ENCODE measurements at places on chromosomes 2 and 18.
A peak's percentile ranks its signal among the peaks of the same experiment; 100 is the strongest.

GRCh38 chr2:172677363-172677762 is 58.3 kb upstream of the RAPGEF4 start:
- no peak for DNase-seq

GRCh38 chr2:238635647-238636051 is 208.9 kb downstream of the ASB1 start:
- no peak for DNase-seq

DNA sequence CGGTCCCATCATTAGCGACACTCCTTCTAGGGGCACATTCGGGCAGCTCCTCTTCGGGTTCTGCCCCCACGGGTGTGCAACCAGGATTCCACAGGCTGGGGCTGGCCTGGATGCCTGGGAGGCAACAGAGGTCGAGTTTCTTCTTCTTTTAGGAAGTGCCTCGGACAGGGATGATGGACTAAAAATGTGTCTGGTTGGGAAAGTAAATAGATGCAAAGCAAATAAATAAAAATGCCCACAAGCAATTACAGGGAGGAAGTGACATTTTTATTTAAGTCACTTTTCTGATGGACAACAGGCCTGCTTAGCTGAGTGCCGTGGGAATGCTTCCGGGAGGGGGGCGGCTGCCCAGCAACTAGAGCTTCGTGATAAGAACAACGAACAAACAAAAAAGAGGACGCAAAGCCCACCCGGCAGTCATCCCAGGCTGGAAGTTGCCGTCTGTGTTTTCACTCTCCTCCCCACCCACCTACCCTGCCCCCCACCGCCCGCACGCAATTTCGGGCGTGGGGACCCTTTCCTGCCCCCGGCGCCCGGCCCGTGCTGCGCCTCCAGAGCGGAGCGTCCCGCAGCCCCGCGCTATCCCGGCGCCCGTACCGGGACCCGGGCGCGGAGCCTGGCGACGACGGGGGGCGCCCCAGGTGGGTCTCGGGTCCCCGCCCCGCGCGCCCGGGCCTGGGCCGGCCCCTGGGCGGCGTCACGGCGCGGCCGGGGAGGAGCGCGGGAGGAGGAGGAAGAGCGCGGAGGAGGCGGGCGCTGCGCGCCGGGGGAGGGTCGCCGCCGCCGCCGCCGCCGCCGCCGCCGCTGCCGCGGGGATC is 412 bp upstream of the NCK2 start:
- peak; percentile 64 for DNase-seq

DNA sequence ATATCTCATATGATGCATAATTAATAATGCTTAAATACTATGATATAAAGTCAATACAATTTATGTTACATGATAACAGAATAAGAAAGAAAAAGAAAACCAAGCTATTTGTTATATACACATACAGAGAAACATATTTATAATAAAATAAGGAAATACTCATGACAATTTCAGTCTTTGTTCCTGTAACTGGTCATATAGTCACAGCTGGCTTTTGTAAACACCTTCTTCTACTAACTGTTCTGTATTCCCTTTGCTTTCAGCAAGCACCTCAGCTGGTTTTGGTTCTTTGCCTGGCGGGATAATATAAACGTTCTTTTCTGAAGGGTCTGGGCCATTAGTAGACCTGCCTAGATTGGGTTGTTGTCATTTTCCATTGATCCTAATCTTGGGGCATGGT is 158.5 kb downstream of the COPS8 start:
- DNase-seq: no peak

- no peak for DNase-seq
Measured at GRCh38 chr18:60668583-60668982, 296.0 kb upstream of the MC4R start.

- DNase-seq: no peak
Measured at GRCh38 chr2:203675086-203675485, 31.4 kb upstream of the CD28 start.

- no peak for DNase-seq
Measured at GRCh38 chr2:30645745-30646119, 161.5 kb downstream of the CAPN13 start.

- peak; percentile 59 for DNase-seq
Measured at GRCh38 chr18:21110713-21111345, 784 bp downstream of the ROCK1 start.

DNA sequence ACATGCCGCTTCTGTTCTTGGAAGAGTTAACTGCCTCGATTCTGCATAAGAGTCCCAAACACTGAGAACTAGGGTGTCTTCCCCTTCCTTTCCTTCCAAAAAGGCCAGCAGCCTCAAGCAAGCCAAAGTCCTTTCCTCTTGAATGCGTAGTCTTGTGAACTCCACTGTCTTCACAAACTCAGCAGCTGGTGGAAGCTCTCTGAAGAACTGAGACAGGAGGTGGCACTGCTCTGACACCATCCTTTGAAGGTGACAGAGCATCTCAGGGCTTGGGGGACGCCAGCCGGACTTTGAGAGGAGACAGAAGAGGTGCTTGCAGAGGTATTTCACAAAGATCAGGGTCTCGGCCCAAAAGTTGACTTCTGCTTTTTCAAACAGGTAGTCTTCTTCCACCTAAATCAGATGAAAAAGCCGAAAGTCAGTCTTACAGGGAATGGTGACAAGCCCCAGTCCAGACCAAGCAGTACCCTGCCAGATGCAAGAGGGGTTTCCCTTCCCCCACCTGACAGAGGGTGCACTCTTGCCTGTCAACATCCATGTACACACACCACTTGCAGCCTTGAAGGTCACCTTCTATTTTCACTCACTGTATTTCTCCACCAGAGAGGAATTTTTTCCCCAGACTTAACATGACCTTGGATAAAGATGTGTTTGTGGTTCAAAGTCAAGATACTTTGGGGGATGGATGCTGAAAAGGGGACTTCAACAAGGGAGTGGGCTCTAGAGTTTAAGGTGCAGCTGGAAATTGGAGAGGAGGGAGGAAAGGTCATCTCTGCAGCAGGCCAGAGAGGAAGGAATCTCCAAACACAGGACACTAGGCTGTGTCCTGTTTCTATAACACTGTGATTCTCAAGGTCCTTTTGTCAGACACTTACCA is 4.8 kb upstream of the ZFP36L2 start:
- no peak for DNase-seq

DNA sequence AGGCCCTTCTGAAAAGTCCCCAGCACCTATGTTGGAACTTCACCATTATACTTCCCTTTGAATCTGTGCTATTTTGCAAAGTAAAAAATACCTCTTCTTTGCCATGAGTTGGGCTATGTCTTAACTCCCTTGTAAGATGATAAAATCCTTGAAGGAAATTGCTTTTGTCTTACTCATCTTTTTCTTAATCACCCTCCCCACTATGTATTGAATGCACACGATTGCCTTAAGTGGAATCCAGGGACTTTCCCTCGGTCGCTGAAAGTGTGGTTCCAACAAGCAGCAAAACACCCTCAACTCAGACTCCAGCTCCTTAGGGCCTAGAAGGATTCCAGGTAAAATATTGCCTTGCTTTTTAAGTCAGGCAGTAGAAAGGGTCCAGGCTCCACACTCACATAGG is 173.2 kb upstream of the ARL4C start:
- no peak for DNase-seq

- peak; percentile 6 for DNase-seq
Measured at GRCh38 chr2:169928463-169928864, 101.2 kb downstream of the UBR3 start.

GRCh38 chr2:187644981-187645380 is 90.7 kb upstream of the TFPI start:
- no peak for DNase-seq

- no peak for DNase-seq
Measured at GRCh38 chr2:622357-622756, 54.8 kb downstream of the TMEM18 start.

DNA sequence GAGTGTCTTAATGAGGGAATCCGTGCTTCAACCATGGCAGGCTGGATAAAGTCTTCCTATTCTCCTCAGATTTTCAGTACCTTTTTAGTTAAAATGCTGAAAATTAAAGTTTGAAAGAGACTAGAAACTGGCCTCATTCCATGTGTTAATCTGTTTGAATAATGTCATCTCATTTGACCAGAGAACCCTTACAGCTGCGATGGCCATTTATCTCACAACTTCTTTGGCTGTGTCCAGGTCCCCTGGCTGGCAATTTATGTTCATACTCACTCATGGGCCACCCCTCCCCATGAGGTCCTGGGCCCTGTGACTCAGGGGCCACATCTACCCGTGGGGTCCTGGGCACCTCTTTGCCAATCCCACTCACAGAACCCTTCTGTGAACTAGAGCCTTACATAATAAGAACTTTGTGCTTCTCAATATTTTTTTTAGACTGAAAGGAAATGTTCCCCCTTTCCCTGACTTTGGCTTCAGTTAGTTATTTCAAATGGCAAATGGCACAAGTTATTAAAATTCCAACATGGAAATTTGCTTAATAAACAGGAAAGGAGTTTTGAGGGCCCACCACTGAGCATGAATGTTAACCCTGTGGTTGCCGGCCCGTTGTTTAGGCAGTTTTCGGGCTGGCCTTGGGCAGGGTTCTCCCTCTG is 134.6 kb downstream of the UXS1 start:
- no peak for DNase-seq
